Stimulated activated CD4-positive, alpha-beta T cell treated with anti-CD3 and anti-CD28 coated beads, Interleukin-1b, Interleukin-23, amount 100 ng/mL, for 24 hours (primary cell): ENCODE measurements at places on chromosomes 16 and 17.

GRCh38 chr17:39461926-39462569, 762 bp downstream of the CDK12 start:
- no peak for DNase-seq

DNA sequence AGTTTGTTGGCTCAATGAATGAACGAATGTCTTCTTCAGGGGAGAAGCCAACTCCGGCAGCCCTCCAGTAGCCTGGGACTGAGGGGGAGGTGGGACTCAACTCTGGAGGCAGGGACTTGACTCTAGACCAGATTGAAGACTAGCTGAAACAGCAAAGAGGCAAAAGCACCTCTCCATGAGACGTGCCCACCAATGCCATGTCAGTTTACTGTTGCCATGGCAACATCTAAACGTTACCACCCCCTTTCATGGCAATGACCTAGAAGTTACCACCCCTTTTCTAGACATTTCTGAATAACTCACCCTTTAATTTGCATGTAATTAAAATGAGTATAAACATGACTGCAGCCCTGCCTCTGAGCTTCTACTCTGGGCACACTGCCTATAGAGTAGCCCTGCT, 91.8 kb downstream of the ASIC2 start:
- DNase-seq = no peak

DNA sequence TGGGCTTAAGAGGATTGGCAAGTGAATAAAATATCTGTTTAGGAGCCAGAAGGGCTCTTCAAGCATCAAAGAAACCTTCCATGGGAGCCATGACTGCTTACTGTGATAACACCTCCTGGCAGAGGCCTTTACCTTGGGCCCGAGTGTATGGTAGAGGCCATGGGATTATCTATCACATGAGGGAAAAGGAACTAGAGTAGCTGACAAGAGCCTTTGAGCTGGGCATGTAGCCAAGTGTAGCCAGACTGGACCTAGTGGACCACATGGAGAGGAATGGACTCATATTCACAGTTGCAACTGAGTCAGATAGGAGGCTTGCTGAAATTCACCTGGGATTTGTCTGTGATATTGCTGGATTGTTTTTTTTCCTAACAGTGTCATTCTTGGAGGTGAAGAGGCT, 276.0 kb upstream of the ZFHX3 start:
- DNase-seq = no peak

- no peak for DNase-seq
These were observed 66.6 kb downstream of the ANKRD11 start for GRCh38 chr16:89423681-89424260.

DNA sequence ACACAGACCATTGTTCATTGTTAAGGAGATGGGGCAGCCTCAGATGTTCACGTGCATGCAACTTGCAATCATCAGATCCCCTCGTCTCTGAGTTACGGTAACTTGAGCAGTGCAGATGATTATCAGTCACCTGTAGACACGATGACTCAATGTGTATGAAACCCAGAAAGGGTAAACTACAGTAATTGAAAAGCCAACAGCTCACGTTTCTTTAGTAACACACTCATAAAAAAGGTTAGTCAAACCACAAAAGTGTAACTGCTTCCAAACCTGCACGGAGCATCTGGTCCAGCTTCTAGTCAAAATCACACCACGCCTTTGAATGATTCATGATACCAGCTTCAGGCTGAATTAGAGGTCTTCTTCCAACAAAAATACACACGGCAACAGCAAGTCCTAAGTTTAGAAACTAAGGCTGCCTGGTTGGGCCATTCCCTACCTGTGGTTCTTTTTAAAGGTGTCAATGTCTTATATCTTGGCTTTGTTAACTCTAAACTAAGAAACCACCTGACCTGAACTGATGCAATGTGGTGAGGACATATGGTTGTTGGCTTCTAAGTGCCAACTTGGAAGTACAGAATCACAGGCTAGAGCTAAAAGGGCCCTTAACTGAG, 32.3 kb downstream of the GRB7 start:
- peak; percentile 51 for DNase-seq

GRCh38 chr16:66935314-66936011, at the start of gene CES2:
Gene CES2, plus strand, starts transcription at chr16:66935516. Its CDS starts 120 bp downstream, at chr16:66935636.
- DNase-seq = no peak

DNA sequence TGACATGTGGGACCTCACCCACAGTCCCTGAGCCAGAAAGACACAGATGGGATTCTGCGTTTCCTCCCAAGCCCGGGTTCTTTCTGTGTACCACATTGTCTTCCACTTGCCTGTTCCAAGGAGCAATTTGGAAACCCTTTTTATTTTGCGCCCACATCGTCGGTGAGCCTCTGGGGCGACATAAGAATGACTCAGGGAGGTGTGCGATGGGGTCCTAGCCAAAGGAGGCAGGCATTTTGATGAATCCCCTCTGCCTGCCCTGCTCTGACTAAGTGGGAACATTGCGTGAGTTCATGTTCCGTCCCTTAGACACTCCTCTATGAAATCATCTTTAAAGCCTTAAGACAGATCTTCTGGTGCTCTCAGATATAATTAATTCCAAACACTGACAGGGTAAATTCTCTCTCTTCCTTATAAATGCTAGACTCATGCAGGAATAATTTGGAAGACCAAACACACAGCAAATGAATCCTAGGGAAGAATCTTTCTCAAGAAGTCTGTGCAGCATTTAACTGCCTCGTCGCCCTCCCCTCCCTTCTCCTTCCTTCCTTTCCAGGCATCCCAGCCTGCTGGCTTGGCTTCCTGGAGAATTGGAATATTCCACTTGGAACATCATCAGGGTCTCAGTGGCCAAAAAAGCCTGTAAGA, 52.7 kb upstream of the FOXF1 start:
- no peak for DNase-seq

DNA sequence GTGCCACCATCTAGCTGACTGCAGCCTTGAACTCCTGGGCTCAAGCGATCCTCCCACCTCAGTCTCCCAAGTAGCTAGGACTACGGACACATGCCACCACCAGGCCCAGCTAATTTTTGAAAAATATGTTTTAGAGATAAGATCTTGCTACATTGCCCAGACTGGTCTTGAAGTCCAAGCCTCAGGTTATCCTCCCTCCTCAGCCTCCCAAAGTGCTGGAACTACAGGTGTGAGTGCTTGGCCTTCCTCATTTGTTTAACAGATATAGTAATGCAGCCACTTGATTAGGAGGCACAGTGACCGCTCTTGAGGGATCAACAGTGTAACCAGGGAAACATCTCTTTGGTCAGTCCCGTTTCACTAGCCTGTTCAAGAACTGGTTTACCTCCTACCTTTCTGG, 35.1 kb downstream of the HLF start:
- no peak for DNase-seq

- DNase-seq = no peak
These were observed 37.7 kb upstream of the LCMT1 start for GRCh38 chr16:25073854-25074253.

DNA sequence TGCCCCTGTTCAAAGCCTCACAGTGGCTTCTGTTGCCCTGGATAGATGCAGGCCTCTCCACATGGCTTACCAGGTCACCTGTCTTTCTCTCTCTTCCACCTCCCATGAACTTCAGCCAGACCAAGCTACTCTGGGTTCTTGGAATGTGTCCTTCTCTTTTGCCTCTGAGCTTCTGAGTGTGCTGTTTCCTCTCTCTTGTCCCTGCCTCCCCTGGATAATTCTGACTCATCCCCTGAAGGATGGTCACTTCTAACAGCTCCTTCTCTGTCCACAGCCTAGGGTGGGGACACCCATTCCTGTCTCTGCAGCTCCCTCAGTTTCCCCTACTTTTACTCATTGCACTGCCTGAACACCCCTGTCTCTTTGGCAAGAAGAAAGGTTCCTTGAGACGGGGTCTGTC, 2.9 kb downstream of the GUCY2D start:
- no peak for DNase-seq

- DNase-seq = no peak
These were observed 34.8 kb upstream of the ACSM2B start for GRCh38 chr16:20610892-20611349.

- DNase-seq = no peak
These were observed 41.2 kb downstream of the PRMT7 start for GRCh38 chr16:68351991-68352431.

- DNase-seq = no peak
These were observed 27.4 kb downstream of the SLFN12L start for GRCh38 chr17:35510052-35510451.
